MCF 10A (cell line): ENCODE measurements at places on chromosomes 6 and 20.
A peak's percentile ranks its signal among the peaks of the same experiment; 100 is the strongest.

GRCh38 chr6:14510038-14510437 is 392.5 kb downstream of the CD83 start:
- no peak for DNase-seq

DNA sequence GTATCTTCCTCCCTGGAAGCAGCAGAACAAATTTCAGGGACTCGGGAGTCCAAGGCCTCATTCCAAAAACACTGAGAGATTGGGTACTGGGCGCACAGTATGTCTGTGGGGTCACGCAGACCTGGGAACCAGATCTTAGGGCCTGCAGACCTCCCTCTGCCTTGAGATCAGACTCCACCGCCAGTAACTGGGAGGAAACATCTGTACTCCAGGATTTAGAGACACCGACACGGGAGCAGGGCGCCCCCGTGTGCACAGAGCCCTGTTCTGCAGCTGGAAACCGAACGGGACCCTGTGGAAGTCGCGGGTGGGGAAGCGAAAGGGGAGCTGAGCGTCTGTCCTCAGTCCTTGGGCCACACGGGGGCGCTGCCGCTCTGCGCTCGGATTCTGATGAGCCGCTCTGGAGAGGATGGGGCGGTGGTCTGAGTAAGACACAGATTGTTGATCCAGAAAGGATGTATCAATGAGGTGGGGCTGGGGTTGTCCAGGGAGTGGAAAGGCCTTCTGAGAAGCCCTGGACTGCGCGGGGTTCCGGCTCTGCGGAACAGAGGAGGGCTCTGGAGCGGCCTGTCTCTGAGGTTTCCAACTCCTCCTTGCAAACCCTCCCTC is 35.7 kb upstream of the HLA-E start:
- DNase-seq, result peak; percentile 78

DNA sequence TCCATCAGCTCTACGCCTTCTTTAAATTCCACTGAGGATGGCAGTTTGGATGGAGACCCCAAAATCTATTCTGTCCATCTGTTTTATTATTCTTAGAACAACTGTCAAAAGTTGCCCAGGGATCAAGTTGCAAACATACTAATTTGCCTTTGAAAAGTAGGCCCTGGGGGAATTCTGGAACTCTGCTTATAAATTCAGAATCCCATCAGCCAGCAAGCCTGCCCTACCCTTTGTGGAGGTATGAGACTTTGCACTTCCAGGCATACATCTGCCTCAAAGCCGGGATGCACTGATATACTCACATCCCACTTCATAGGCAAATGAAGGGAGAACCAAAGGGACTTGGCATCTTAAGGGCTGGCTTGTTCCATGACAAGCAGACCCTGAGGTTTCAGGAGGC is 93.6 kb downstream of the INSM1 start:
- no peak for DNase-seq

GRCh38 chr6:35220711-35221110 is 7.0 kb downstream of the SCUBE3 start:
- DNase-seq, result no peak
